ENCODE measurements at places on chromosomes 12 and 14.
A peak's percentile ranks its signal among the peaks of the same experiment; 100 is the strongest.

GRCh38 chr12:104751120-104751519, 207.0 kb downstream of the SLC41A2 start:
- H3K27ac ChIP-seq, result no peak overlapping the region
- no peak for DNase-seq
- no peaks in the 10 kb centered on the region for H3K27me3 ChIP-seq
- no peak overlapping the region for H3K4me3 ChIP-seq
- H3K36me3 ChIP-seq, result no peaks in the 10 kb centered on the region
- H3K4me1 ChIP-seq, result no peaks in the 10 kb centered on the region

- peaks cover 14% of the 10 kb centered on the region for H3K4me1 ChIP-seq
- no peak for DNase-seq
- H3K4me3 ChIP-seq, result no peak overlapping the region
- H3K27ac ChIP-seq, result no peak overlapping the region
- no peaks in the 10 kb centered on the region for H3K27me3 ChIP-seq
Observed at GRCh38 chr12:124713041-124713435, 145.6 kb upstream of the NCOR2 start.

DNA sequence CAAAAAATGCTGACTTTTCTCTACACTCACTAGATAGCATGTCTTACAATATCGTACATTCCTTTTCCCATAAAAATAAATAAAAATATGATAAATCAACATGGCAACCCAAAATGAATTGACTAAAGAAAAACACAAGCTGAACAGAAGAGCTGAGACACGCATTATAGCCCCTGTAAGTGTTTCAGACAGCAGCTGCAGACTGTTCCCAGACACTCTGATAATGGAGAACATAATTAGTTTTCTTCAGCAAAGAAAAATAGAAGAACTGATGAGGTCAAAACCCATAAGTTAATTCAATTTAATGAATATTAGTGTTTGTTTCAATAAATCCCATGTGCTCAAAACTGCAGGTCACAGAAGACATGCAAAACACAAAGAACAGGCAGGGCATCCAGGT, 23.8 kb downstream of the ST8SIA1 start:
- H3K27me3 ChIP-seq, result no peaks in the 10 kb centered on the region
- H3K4me3 ChIP-seq, result no peak overlapping the region
- no peak overlapping the region for H3K27ac ChIP-seq
- DNase-seq, result no peak
- H3K36me3 ChIP-seq, result no peaks in the 10 kb centered on the region

- H3K4me1 ChIP-seq, result no peaks in the 10 kb centered on the region
- no peak overlapping the region for H3K4me3 ChIP-seq
- H3K27ac ChIP-seq, result no peak overlapping the region
- peaks cover 87% of the 10 kb centered on the region for H3K27me3 ChIP-seq
- DNase-seq, result peak; percentile 16
Observed at GRCh38 chr14:96739200-96739910, 57.8 kb upstream of the VRK1 start.
